Effector memory CD8-positive, alpha-beta T cell (primary cell): ENCODE measurements at places on chromosomes 1 and 21.
A peak's percentile ranks its signal among the peaks of the same experiment; 100 is the strongest.

GRCh38 chr1:22804969-22805671 is 94.5 kb downstream of the EPHB2 start:
- DNase-seq: no peak

DNA sequence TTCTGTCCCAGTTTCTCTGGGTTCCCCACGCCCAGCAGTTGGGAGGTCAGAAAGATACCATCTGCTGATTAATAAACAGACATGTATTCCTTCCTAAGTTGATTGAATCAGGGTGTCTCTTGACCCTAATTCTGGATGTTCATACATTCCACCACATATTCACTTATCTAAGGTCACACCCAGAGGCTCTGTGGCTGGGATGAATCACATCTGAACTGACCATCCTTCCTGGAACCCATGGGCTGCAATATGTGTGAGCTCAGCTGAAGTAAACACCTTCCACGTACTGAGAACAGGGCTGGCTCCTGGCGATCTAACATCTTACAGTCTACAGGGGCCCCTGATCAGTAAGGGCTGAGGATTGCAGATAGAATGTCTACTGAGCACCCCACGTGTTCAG is 20.5 kb upstream of the TRABD2B start:
- no peak for DNase-seq

GRCh38 chr1:119725626-119726025 is 13.9 kb downstream of the PHGDH start:
- no peak for DNase-seq

DNA sequence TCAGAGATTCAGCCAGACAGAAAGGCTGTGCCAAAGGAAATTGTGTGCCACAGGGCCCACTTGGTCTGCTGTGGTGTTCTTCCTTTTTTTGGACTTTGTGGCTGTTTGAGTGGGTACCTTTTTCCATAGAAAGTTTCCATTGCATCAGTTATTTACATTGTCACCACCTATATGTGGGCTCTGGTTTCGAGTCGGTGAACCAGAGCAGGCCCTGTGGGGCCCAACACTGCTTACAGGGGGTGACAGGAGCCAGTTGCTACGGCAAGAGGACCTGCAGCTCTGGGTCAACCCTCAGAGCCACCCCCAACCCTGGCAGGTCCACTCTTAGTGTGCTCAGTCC is 157.0 kb upstream of the EDN2 start:
- DNase-seq: no peak

GRCh38 chr1:176073524-176074157 is 133.4 kb downstream of the COP1 start:
- peak; percentile 28 for DNase-seq

GRCh38 chr1:107552781-107553180 is 411.9 kb downstream of the NTNG1 start:
- DNase-seq: no peak

GRCh38 chr1:16048573-16049189 is 5.1 kb downstream of the CLCNKB start:
- DNase-seq: no peak

- no peak for DNase-seq
Measured at GRCh38 chr1:4561205-4561604, 93.2 kb upstream of the AJAP1 start.

DNA sequence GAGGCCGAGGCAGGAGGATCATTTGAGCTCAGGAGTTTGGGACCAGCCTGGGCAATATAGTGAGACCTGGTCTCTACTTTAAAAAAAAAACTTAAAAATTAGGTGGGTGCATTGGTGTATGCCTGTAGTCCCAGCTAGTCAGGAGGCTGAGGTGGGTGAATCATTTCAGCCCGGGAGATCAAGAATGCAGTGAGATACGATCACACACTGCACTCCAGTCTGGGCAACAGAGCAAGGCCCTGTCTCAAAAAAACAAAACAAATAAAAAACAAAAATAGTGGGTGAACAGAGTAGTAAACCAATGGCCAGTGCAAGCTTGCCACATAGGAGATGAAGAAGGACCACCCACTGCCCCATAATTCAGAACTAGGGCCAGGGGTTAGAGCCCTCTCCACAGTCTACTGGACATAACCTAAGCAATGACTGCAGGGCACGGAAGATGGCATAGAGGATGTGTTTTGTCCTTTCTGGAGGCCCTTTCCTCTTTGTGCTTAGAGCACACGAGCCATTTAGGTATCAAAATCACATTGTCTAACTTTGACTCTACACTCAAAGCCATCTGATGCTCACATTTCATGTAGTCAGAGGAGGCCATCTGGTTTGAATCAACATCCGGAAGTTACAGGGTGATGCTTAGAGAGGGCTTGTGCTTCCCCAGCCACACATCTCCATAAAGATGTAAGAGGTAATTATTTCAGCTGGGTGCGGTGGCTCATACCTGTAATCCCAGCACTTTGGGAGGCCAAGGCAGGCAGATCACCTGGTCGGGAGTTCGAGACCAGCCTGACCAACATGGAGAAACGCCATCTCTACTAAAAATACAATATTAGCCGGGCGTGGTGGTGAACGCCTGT is 12.6 kb downstream of the CD2 start:
- DNase-seq: no peak

- DNase-seq: no peak
Measured at GRCh38 chr1:159067699-159068621, 8.6 kb downstream of the AIM2 start.

- no peak for DNase-seq
Measured at GRCh38 chr1:154802336-154802969, 67.6 kb downstream of the KCNN3 start.

DNA sequence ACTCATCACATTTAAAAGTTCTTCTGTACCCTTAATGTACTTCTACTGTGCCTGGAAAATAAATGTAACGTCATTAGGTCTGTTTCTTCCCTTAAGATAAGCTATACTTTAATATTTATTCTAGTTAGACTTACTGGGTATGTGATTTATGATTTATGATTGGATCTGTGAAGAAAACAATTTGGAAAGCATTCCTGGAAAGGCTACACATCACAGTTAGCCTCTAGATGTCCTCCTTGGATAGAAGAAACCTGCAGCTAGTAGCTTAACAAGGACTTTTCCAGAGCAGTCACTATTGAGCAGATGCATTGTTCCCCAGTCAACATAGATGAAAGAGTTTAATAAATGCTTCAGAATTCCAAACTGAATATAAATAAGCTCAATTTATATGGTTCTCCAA is 22.2 kb upstream of the ABL2 start:
- DNase-seq: no peak

DNA sequence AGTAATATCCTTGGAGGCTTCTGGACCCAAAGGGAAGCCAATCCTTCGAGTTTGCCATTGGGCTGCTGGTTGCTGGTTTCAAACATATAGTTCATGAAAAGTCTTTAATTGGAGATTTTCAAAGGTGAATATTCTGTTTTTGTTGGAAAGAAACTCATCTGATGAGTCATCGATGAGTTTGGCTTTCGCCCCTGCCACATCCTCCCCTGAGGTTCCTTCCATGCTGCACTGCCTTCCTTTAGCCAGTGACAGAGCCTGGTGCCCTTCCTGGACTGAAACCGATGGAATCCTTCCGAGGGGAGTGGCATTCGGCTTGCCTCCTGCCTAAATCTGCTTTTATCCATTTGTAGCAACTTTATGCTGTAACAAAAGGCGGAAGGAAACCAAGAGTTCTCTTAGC is 550.0 kb downstream of the KIF26B start:
- DNase-seq: no peak

DNA sequence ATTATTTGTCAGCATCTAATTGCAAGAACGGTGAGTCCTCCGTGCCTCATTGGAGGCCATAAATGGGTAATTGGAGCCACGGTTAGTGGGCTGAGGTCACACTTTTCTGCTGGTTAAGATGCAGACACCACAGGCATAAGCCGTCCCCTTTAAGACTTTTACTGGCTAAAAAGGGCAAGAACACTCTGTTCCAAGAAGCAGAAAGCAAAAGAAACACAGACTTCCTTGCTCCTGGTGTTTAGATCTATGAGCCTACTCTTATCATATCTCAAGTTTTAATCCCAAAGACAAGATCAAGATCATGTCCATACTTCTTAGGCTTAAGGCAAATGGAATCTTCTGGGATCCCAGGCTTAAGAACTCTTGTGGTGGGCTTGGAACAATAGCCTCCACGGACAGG is 17.3 kb upstream of the GJA5 start:
- no peak for DNase-seq

- no peak for DNase-seq
Measured at GRCh38 chr1:35406103-35406502, 137.6 kb downstream of the ZMYM4 start.

- no peak for DNase-seq
Measured at GRCh38 chr1:1917995-1918900, 831 bp downstream of the TMEM52 start.

GRCh38 chr1:184298440-184299405 is 88.1 kb upstream of the C1orf21 start:
- DNase-seq: no peak

GRCh38 chr1:162328512-162328911 is 48.1 kb downstream of the SPATA46 start:
- no peak for DNase-seq
